ENCODE measurements at places on chromosomes 1 and 21.

DNA sequence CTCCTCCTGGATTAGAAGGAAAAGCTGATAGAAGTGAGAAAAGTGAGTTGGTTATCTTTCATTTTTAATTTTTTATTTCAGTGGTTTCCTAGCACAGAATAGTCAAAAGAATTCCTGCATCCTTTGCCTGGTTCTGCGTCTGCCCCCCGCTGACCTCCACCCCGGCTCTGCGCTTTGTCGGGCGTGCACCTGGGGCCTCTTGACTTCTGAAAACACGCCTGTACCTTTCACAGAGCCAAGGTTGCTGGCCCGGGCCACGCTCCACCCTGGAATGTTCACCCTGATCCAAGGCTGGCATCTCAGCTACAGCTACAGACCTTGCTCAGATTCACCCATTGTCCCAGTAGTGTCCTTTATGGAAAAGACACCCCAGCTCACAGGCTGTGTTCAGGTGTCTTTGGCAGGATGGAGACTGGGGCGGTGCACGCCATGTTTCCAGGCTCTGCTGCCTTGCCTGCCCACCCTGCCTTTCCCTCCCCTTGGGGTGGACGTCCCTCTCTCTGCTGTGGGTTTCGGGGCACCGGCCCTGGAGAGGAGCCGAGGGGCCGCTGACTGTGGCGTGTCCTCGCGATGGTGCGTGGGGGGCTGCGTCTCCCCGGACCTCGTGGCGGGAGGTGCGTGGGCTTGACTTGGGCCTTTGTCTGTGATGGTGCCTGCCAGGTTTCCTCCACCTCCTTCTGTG, 40.3 kb upstream of the DIP2A start:
- DNase-seq = no peak

DNA sequence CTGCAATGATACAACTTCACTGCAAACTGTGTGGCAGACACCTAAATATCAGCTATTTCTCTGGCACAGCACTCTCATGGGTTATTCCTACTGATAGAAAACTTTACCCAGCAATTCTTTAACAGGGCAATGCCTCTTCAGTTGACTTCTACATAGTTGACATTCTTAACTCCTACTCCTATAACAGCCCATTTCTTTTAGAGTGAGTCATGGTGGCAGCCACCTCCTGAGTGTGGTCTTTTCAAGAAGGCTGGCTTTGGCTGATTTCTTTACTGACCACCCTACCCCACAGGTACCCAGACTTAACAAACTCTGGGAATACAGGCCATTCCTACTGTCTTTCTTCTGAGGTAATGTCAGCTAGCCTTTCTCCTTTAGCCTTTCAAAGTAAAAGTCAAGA, 805.8 kb upstream of the ADGRL2 start:
- no peak for DNase-seq

DNA sequence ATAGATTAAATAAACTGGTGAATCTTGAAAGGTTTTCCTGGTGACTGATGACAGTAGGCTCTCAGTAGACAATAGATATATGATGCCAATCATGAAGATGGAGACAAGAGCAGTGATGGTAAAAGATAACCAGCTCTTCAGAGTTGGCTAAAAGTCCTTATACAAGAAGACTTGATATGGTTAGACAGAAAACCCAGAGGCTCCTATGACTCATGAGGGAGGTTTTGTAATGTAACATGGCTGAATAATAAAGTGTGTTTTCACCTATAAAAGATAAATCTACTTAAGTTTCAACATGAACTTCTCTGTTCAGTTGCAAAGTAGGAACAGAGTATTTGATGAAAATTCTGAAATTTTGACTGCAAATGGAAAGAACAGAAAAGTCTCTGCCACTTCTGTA, 12.7 kb upstream of the CRNN start:
- no peak for DNase-seq

- no peak for DNase-seq
These were observed 11.2 kb downstream of the S100A10 start for GRCh38 chr1:151982300-151983005.

DNA sequence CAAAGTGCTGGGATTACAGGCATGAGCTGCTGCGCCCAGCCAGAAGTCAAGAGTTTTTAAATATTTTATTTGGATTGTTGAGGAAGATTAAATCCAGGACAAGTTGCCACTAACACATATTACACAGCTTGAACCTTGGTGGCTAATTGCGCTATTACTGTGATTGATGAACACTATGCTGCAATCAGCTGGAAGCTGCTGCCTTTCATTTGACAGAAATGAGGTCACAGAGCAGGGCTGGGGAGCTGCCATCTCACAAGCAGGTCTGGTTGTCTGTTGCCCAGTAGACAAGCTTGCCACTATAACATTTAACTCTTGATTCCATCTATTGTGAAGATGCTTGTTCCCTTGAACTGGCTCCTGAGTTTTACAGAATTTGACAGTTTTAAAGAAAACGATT, 37.4 kb upstream of the NRDC start:
- DNase-seq = no peak

- no peak for DNase-seq
These were observed 56.9 kb upstream of the TMPRSS2 start for GRCh38 chr21:41564871-41565274.

DNA sequence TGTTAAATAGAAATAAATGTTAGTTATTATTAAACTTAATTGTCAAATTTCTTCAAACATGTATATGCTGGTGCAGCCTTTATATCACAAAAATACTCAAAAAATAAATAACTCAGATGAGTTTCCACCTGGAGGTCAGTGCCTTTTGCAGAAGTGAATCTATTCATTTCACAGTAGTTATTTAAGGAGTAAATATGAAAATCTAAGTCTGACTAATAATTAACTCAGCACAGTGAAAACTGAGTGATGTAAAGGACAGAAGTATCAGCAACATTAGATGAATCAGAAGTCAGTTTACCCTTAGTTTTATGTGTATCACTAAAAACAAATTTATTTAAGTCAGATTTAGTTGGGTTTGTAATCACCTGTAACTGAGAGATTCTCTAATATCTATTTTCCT, 2135.4 kb downstream of the MRPL39 start:
- DNase-seq = no peak

- DNase-seq = no peak
These were observed 41.6 kb downstream of the PCNX2 start for GRCh38 chr1:233253832-233254331.

- no peak for DNase-seq
These were observed 20.8 kb downstream of the TNFRSF9 start for GRCh38 chr1:7919880-7920279.

All from hypothalamus (tissue), 51 donors.